ENCODE measurements at places on chromosomes 11 and 22.

- DNase-seq, result no peak
These were observed 120.9 kb downstream of the SLC17A6 start for GRCh38 chr11:22459048-22459447.

GRCh38 chr11:61914471-61915171 lies 2.7 kb downstream of the RAB3IL1 start:
- peak; percentile 40 for DNase-seq

DNA sequence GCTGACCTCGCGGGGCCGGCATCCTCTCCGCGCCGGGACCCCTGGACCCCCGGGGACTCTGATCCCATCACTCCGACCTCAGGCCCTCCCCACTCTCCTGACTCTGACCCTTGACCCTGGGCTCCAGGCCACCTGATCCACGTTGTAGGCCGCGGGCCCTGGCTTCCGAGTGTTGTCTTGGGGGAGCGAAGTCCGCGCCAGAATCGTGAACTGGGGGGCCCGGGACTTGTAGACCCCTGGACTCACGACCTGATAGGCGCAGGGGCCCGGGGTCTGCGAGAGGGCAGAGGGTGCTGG lies 716 bp upstream of the TYMP start:
- no peak for DNase-seq

DNA sequence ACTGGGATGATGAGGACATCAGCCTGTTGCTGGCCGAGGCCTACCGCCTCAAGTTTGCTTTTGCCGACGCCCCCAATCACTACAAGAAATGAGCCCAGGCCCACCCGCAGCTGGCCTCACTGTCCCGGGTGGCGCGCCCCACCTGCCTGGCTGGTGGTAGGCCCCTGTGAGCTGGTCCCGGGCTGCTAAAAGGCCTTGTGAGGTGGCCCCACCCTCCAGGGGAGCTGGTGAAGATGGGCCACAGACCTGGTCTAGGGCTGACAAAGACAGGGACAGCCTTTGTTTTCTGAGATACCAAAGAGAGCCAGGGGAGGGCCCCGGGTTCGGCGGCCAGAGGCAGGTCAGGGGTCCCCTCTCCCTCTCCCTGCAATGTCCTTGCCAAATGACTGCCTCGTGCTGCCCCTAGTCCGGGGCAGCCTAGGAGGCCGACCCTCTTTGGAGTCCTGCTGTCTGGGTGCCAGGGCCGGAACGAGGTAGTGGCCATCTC lies 411.1 kb downstream of the TBC1D22A start:
- DNase-seq, result no peak

All from 8988T (cell line).